ENCODE measurements at places on chromosomes 2 and 18.

DNA sequence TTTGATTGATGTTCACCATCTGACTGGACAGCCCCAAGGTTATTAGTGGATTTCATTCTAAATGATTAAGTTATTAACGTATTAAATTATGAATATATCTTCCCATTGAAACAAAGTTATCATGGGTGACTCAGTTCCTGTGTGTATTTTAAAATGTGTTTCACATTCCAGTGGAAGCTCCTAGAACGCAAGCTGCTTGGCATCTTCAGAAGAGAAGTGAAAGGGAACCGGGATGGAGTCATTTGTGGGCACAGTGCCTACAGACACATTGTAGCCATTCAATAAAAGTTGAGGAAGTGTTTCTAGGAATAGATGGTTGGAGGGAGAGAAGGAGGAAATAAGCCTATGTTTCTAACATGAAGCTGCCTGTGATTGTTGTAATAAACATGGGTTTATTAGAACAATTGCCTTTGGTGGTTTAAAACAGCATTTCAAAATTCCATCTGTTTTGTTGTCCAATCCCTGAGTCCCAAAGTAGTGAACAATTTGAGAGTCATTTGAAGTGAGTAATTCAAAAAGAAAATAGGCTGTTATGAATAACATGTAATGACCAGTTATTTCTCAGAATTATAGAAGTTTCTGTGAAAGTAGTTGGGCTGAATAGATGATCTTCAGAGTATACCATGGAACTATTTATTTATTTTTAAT lies 143.5 kb downstream of the PKP4 start:
- DNase-seq = no peak

DNA sequence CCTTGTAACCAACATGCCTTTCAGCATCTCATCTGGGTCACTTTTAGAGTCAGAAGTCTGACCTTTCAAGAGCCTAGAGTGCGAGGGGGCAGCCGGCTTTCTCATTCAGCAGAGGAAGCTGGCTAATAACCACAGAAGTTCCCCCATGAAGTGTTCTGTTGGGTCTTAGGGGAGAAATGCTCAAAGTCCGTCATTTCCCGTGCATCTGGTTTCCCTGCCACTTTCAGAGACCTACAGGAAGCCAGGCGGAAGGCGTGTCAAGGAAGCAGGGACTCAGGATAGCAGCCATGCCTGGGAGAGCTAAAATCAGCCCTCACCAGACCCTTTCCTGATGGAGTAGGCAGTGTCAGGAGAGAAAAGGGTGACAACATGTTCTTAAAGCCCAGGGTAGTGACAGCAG lies 301.8 kb upstream of the ID2 start:
- DNase-seq = no peak

GRCh38 chr2:151533127-151533526 lies 123.4 kb downstream of the RIF1 start:
- no peak for DNase-seq

DNA sequence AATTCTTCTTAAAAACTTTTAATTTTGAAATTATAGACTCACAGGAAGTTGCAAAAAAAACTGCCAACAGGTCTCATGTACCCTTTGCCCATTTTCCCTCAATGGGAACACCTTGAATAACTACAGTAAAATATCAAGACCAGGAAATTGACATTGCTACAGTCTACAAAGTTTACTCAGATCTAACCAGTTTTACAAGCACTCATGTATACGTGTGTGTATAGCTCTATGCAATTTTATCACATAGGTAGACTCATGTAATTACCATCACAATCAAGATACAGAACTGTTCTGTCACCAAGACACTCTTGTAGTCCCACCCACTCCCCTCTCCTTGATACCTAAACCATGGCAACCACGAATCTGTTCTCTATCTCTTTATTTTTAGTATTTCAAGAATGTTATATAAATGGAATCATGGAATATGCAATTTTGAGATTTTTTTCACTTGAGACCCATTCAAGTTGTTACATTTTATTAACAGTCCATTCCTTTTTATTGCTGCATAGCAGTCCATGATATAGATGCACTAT lies 6.6 kb downstream of the HYCC2 start:
- no peak for DNase-seq

DNA sequence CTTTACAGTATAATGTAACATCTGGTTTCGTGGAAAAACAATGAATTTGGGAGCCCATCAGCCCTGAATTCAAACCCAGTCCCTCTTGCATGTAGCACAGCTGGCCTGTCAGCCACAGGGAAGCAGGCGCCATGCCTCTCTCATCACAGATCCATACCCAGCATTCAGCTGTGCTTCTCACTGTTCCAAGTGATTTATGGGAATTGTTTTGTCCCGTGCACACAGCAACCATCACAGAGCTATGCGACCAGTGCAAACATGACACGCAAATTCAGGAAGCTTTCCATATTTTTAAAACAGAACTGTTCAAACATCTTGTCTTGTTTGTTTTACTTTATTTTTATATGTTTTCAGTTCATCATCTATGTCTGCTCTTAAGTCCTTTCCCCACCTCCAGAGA lies 496.1 kb downstream of the EIPR1 start:
- DNase-seq = no peak

GRCh38 chr2:207491086-207491485 lies 38.7 kb upstream of the CREB1 start:
- no peak for DNase-seq

GRCh38 chr2:111657351-111657975 lies 226.5 kb downstream of the ANAPC1 start:
- no peak for DNase-seq

- DNase-seq = no peak
These were observed 56.3 kb upstream of the GPC1 start for GRCh38 chr2:240379089-240379636.

- DNase-seq = no peak
These were observed 11.4 kb downstream of the EPAS1 start for GRCh38 chr2:46308629-46309028.

DNA sequence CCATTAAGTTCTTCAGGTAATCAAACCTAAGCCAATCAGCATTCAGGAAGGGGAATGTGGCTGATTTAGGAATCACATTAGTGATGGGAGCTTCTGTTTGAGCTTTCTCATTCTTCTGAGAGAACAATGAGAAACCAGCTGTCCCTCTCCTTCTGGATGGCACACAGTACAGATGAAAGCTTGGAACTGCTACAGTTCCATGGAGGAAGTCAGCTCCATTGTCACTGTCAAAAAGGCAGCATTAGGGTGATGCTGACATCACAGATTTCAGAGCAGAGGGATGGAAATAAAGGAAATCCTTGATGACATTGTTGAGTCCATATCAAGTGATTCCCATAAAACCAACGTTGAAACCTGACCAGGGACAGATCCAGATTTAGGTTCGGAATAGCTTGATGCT lies 36.1 kb upstream of the ACYP2 start:
- no peak for DNase-seq

GRCh38 chr2:64203131-64203857 lies 59.1 kb upstream of the PELI1 start:
- DNase-seq = no peak

GRCh38 chr18:49778826-49779465 lies 34.4 kb downstream of the ACAA2 start:
- DNase-seq = no peak

GRCh38 chr2:119711352-119711751 lies 32.4 kb downstream of the TMEM177 start:
- DNase-seq = no peak

DNA sequence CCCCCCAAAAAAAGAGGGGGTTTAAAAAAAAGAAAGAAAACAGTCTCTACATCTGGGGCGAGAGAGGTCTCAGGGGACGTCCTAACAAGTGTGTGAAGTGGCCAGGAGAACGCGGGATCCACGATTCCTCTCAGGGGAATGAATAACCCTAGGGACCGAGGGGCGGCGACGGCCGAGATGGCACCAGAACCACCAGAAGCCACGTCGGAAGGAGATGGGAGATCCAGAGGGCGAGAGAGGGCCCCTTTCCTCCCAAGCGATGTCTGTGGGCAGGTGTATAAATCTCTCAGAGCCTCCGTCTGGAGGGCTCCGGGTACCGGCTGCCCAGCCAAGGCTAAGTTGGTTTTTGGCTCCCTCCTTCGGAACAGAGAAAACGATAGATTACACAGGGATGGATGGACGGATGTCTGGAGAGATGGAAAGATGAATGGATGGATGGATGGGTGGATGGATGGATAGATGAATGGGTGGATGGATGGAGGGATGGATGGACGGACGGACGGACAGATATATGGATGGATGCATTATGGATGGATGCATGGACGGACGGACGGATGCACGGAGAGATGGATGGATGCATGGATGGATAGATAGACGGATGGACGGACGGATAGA lies 1.7 kb downstream of the EPHA4 start:
- peak; percentile 24 for DNase-seq

DNA sequence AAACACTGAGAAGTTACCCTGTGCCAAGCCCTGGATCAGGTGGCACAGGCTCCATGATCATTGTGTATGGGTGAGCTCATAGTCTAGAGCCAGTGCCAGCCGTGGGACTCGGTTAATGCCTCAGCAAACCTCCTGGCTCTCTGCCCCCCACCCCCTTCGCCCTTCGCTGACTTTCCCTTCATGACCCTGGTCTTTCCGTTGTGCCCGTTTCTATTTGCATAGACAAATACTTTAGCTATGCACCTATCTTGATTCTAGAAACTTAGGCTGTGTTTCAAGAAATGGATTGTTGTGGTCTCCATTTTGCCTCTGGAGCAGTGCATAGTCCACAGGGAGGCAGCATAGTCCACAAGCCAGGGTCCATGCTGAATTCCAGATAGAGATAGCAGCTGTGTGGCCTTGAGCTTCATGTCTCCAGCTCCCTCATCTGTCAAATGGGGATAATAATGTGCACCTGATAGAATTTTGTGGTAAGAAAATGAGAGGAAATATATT lies 44.8 kb upstream of the KDM3A start:
- peak; percentile 13 for DNase-seq

DNA sequence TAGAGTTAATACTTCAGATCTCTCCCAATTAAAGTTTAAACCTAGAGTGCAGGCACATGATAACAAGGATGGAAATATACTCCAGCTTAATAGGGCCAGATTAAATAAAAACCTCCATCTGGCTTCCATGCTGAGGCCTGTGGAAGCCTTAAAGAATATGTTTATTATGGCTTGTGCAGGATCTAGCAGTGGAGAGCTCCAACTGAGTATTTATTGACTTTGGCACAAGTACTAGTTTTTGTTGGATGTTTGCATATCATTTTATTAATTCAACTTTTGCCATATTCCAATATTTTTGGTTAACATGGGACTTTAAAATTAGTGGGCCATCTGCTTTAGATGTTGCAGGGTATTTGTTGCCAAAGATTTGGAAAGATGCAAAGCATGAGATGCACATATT lies 860.4 kb upstream of the SOX11 start:
- DNase-seq = no peak

DNA sequence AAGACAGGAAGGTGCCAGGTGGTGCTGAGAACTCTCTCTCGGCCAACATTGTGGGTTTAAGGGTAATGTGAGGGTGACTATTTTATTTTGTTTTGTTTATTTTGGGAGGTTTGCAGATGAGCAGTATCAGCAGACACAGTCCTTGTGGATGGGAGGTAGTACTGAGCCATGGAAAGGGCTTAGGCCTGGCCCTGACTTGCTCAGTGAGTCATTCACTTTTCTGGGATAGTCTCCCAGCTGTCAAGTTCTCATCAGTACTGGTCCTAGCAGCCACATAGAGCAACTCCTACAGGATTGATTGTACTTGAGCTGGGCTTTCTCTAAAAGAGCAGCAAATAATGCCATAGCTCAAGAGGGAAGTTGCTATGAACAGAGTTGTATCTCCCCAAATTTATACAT lies 175.2 kb downstream of the LOXHD1 start:
- DNase-seq = no peak

DNA sequence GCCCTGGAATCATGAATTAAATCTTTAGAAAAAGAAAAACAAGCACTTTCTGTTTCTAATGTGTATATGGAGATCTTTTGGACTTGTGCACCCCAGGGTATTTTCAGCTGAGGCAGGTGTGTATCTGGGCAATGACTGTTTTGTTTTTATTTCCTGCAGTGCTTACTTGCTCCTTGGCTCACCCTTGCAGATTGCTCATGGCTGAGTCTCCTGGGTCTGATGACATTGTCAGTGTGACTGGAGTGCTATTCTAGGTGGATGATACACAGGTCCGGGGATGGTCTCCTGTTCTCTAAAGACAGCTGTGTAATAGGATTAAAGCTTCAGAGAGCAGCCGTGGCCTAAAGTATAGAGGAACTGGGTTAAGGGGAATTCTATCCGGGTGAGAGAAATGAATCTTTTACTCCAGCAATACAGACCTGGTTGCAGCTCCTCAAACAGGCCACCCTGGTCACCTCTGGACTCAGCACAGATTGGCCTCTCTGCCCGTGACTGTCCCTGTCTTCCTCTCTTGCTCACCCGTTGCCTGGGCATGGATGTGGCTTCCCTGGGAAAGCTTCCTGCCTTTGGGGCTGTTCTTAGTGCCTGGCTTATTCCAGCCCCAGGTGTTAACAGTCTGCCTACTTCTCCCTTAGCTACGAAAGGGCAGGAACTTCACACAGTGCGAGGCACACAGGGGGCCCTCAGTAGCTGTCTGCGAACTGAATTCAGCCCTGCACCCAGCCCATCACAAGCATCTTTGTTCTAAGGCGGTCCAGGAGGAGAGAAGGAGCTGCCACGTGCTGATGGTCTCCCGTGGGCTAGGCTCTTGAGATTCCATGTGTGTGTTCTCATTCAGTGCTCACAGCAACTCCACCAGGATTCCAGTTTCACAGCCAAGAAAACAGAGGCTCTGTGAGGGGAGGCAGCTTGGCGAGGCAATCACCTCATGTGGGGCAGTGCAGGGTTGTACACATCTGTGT lies 84.3 kb downstream of the ACOXL start:
- DNase-seq = no peak

DNA sequence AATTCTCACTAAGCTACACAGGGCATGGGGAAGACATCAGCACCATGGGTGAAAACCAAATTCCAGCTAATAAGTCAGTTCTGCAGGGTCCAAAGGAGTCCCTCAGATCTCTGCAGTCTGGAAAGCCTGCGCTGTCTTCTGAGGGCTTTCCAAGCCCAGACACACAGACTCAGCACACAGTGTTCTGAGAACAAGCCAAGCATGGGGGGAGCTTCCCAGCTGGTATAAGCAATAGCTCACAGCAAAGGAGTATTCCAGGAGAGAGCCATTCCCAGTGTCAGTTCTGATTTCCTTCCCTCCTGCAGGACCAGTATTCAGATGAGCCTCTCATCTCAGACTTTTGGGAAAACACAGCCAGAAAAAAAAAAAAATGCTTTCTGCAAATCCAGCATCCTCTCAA lies 370.8 kb downstream of the TNS1 start:
- DNase-seq = no peak

DNA sequence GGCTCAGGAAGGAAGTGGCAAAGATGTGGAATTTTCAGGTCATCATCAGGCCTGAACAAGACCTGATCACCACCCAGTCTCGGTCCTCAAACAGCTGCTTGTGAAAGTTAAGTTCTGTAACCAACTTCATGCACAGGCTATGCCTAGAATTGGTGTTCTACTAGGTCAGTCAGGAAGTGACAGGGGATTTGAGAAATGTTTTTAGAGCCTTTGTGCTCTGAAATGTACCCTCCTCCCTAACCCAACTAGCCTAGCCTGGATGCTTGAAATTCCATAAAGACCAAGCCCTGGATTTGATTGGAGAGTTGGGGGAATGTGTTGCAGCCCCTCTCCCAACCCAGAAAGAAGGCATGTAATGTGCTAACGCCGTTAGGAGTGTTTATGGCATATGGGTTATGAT lies 63.3 kb downstream of the TGOLN2 start:
- no peak for DNase-seq

GRCh38 chr18:62682371-62682770 lies 33.0 kb upstream of the PHLPP1 start:
- no peak for DNase-seq
